ENCODE measurements at places on chromosomes 6 and 20.

DNA sequence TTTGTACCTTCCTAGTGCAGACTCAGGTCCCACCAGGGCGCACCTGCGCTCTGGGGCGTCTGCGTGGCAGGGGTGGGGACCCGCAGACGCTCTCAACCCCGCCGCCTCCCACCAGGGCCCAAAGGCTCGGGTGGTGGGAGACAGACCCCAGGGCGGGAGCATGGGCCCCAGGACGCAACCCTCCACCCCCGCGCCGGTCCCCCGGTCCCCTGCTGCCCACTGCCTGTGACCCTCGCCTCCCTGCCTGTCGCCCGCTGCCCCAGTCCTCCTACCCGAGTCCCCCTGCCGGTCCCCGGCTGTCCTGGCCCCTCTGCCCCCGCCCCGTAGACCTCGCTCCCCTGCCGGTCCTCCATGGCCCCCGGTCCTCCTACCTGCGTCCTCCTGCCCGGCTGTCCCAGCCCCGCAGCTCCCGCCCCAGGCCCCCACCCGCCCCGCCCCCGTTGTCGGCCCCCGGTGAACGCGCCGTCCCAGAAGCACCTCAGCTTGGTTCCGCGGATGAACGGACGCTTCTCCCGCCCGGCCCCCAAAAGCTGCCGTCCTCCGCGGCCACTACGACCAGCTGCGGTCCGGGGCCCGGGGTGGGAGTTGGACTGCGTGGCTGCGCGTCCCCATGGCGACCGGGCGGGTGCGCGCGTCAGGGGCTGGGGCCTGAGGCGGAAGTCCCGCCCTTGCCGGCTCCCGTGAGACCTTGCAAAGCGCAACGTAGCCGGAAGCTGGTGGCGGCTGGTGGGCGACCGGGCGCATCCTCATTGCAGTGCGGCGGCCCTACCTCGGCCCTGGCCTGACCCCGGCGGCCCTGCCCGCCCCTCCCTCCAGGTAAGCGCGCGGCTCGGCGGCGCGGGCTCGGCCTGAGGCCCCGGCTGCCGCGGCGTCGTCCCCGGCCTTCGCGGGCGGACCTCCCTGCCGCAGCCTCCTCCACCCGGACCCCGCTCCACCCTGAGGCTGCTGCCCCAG, at the start of gene ARFGAP1:
ARFGAP1 (plus strand) TSS at position 709 of the 954 bp plus-strand sequence. CDS start 2,768 bp downstream, outside the sequence.
- DNase-seq, result peak; percentile 88

GRCh38 chr6:8743170-8743745, 307.9 kb upstream of the SLC35B3 start:
- DNase-seq, result no peak

GRCh38 chr6:15061908-15062515, 183.9 kb upstream of the JARID2 start:
- no peak for DNase-seq

- no peak for DNase-seq
These were observed 22.1 kb downstream of the PABPC1L start for GRCh38 chr20:44931911-44932310.

DNA sequence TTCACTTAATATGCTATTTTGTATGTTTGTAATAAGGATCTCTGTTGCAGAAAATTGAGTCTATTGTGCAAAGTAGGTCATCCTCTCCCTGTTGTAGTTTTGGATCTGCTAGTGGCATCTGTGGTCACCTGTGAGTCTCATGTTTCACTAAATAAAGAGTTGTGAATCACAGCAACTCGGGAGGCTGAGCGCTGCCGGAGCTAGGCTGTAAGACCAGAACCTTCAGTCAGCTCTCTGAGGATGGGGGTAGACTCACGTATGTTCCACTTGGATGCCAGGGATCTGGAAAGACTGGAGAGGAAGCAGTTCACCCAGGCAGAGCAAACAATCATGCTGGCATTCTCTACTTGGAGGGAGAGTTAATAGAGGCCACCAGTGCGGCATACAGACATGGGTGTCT, 187.3 kb upstream of the FOXA2 start:
- no peak for DNase-seq

- DNase-seq, result no peak
These were observed 103.1 kb downstream of the TNFRSF21 start for GRCh38 chr6:47206626-47207025.

GRCh38 chr20:40957265-40957760, 71.3 kb upstream of the TOP1 start:
- no peak for DNase-seq

GRCh38 chr6:91941838-91942237, 1355.0 kb upstream of the MAP3K7 start:
- DNase-seq, result no peak

DNA sequence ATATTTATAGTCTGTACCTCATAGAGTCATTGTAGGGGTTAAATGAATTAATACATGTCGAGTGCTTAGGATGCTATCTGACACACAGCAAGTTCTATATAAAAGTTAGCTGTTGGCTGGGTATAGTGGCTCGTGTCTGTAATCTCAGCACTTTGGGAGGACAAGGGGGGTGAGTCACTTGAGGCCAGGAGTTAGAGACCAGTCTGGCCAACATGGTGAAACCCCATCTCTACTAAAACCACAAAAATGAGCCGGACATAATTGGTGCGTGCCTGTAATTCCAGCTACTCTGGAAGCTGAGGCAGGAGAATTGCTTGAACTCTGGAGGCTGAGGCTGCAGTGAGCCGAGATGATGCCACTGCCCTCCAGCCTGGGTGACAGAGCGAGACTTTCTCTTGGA, 222.9 kb downstream of the UBE3D start:
- no peak for DNase-seq

DNA sequence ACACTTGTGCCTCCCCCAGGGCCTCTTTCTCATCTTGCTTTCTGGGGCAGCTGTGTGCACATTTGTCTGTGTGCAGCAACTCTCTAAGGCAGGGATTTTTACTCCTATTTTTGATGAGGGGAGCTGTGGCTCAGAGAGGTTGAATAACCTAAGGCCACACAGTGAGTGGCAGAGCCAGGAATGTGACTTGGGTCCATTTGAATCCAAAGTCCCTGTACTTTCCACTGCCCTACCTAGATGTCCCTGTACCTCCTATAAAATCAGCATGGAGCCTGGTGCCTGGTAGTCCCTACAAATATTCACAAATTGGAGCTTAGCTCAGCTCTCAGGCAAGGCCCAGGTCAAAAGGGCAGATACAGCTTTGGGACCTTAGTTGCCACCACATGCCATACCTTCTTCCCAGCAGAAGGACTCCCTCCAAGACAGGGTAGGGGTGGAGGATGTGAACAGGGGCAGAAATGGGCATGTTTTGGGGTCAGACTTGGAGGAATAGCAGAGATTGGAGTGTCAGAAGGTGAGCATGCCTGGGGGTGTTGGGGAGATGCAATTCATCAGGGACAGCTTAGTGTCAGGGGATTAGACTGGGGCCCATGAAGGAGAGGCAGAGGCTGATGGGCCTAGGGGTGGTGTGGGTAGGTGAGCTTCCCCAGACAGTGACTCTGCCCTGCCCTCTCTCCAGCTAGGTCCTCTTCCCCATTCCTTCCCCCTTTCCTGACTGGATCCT, 4.1 kb upstream of the VEGFA start:
- no peak for DNase-seq

DNA sequence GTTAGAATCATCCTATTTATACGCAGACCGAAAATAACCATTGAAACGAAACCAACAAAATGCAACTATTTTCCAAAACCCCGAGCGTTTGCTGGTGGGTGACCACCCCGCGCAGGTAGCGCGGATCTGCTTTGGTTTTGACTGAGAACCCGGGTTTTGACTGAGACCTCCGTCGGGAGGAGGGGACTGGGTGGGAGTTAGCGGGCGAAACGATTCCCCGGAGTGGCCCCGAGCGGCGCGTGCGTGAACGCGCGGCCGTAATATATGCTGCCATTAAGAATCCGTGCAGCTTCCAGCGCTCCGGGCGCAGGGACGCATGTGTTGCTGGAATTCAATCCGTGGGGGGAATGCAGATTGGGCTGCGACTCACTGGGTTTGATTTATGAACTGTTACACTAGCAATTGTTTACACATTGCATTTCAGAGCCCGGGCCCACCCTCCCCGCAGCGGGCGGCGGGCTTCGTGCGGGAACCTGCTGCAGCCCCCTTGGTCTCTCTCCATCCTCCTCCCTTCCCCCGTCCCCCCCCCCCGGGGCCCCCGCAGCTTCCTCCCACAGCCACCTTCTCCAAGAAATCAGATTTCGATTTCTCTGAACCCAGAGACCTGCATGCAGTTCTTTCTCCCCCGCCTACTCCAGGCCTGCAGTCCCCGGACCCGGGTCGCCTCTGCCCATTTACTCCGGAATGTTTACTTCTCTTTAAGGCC, 9.9 kb downstream of the NRN1 start:
- DNase-seq, result no peak

- DNase-seq, result no peak
These were observed 407.1 kb upstream of the JAG1 start for GRCh38 chr20:11080781-11081377.

DNA sequence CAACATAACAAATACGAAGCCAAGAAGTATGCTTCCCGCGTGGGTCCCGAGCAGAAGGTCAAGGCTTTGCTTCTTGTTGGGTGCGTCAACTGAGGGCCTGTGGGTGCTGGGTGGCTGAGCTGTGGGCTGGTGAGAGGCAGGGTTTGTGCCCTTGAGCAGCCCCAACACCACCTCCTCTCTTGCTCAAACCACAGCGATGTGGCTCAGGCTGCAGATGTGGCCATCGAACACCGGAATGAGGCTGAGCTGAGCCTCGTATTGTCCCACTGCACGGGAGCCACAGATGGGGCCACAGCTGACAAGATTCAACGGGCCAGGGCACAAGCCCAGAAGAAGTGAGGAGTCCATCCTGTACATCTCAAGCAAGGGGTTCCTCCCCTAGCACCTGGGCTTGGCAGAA, 7.0 kb upstream of the PTPRA start:
- DNase-seq, result no peak

DNA sequence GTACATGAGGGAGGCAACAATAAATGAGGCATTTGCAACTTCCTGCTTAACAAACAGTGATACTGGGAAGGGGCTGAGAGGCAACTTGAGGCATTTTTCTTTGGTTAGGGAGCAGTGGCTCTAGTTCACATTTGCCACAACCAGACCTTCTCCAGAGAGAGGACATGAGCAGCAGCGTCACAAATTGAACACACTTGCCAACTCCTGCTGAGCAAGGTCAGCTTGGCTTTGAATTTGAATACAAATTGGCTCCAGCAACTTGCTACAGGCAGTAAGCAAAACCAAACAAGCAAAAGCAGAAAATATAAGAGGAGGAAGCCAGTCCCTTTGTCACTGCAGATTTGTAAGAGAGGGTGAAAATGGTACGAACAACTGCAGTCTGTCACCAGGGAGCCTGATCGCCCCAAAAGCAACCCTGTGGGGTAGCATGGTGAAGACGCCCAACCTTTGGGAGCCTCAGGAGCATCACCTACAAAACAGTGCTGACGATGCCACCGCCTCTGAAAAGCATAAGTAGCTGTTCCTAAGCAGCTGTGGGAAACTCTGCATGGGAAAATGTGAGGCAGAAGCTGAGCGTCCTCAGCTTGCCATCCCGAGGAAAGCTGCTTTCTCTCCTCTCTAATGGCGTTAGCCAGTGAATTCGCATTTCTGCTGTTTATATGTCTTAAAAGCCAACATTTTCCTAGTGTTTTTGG, 378.7 kb downstream of the RNGTT start:
- no peak for DNase-seq

GRCh38 chr6:38955861-38956260, 92.7 kb upstream of the GLP1R start:
- no peak for DNase-seq

DNA sequence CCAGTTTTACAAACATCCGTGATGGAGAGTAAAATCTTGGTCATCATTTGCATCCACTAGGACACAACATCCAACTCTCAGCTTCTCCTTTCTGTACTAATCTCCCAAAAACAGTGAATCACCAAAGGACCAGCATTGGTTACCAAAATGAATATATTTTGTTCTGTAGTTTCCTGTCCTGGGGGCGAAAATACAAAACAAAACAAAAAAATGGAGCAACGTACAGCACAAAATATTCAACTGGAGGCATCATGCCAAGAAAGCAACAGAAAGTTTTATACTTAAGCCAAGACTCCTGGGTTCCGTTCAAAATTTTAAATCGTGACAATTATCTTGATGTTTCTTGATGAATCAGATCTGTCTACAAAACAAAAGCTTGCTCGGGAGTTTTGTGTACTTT, 126.6 kb upstream of the CCDC28A start:
- DNase-seq, result no peak

- no peak for DNase-seq
These were observed 123.1 kb downstream of the KLHL32 start for GRCh38 chr6:97047473-97048201.

GRCh38 chr6:112005013-112005371, 48.9 kb upstream of the CCN6 start:
- DNase-seq, result no peak

DNA sequence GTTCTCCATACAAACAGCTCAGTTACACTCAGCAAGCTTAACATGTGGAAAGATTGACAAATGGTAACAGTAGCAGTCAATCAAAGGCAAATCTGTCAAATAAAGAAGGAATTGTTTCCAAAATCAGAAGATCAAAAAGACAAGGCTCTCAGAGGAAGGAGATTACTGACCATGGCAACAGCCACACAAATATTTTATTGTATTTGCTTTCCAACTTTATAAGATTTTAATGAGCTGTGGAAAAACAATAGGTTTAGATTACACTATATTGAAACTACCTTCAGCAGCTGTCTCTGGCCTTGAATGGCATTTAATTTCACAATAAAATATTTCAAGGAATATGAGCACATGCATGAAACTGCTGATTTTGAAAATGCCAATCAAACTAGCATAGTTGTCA, 1143.9 kb upstream of the GJE1 start:
- no peak for DNase-seq

GRCh38 chr6:11384531-11385309, 152.3 kb upstream of the NEDD9 start:
- no peak for DNase-seq

DNA sequence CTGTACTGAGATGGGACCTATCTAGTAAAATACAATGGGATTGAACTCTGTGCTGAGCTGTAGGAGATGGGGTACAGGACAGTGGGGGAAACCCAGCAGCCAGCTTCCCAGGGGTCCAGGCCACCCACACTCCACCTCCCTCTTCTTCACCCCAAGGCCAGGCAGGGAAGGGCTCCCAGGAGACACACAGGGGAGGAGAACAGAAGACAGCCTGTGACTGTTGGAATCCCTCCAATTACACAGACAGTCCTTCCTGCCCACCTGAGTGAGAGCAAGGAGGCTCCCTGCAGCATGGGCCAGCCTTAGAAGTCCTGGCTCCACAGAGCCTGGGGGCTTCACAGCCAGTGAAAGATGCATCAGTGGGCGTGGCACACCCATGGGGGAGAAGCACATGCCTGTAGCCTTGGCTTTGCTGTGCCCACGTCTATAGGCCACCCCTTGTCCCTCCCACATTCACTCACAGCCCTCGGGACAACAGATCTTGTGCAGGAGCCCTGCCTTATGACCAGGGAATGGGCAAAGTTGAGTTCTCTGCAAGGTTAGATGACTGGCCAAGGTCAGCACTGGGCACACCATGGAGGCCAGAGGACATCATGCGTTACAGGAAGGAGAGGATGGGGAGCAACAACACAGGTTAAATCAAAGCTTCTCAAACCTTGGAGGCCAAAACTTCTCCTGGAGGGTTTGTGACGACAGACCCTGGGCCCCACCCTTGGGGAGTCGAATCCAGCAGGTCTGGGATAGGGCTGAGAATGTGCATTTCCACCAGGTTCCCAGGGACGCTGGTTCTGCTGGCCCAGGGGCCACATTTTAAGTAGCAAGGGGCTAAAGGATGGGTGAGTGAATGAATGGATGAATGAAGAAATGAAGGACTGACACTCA, 12.3 kb upstream of the CST7 start:
- DNase-seq, result no peak

All from head of caudate nucleus (tissue), 42 donors.